ENCODE measurements at places on chromosomes 7 and 10.

DNA sequence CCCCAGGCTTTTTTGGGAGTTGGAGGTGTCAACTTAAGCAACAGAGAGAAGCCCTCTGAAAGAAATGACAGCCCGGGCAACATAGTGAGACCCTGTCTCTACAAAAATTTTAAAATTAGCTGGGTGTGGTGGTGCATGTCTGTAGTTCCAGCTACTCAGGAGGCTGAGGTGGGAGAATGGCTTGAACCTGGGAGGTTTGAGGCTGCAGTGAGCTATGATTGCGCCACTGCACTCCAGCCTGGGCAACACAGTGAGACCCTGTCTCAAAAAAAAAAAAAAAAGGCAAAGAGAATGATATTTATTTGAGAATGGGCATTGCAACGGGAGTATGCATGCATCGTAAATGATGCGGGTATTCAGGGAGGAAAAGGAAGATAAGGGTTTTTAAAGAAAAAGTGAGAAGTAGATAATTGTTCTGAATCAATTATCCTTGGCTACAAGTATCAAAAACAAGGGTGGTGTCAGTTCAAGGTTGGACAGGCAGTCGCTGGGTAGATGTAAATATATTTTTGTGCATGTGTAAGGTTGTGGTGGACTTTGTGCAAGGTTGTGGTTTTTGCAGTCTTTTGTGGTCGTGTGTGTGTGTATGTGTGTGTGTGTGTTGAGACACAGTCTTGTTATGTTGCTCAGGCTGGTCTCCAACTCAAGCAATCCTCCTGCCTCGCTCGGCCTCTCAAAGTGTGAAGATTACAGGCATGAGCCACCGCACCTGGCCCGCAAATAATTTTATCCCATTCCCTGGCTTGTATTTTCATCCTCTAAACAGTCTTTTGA is 65.6 kb downstream of the COL26A1 start:
- no peak for DNase-seq

GRCh38 chr7:158479021-158479663 is 108.5 kb downstream of the PTPRN2 start:
- DNase-seq: no peak

DNA sequence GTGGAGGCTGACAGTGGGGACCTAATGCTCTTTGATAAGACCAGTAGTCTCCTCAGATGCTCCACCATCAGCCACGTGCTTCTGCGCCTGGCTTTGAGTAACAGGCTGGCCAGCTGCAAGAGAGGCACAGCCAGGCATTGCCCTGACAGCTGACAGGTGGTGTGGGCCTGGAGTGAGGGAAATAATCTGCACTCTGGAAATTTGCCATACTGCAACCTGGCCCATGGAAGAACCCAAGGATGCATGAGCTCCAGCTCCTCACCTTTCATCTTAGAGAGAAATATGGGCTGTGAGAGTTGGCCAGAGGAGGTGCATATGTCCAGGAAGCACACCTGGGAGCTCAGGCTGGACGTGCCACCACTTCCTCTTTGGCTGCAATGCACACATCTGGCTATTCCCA is 118.9 kb downstream of the PLXDC2 start:
- no peak for DNase-seq

DNA sequence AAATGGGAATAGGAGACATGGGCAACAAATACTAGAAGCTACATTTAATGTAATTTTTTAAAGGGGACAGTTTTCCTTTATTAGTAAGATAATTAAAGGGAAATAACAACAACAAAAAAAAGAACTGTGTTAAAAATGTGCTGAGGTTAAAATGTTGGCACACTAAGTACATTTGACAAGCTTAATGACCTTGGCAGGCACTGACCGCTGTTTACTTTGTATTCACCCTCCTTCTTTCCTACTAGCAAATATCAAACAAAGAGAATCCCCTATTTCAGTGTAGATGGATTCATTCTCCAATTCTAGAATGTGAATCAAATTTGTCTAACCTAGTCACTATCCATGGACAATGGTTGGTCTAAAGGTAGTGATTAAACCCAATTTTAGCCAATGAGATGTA is 77.5 kb upstream of the TOMM7 start:
- DNase-seq: no peak

GRCh38 chr7:36264123-36264801 is 111.2 kb downstream of the EEPD1 start:
- no peak for DNase-seq

DNA sequence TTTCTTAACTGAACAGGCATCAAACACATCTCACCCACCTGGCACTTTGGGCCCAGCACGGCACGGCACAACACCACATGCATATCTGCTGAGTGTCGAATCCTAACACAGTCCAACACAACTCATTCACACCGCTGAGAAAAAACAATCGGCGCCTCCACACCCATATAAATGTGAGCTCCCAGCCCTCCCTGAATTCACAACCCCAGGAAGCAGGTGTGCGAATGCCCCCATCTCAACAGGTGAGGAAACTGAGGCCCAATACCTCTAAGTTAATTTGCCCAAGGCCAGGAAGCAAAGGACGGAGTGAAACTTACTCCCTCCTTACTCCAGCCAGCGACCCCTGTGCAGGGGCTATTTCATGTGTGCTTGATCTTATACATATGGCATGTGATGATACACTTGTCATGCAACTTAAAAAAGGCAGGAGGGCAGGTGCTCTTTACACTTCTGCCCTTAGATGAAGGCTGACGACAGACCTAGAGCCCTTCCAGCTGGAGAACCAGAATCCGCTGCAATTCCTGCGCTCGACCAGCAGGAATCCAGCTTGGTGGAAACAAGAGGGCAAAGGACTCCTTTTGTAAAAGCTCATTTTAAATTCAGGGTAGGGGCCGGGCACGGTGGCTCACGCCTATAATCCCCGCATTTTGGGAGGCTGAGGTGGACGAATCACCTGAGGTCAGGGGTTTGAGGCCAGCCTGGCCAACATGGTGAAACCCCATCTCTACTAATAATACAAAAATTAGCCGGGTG is 116.0 kb downstream of the LARP4B start:
- DNase-seq: no peak

DNA sequence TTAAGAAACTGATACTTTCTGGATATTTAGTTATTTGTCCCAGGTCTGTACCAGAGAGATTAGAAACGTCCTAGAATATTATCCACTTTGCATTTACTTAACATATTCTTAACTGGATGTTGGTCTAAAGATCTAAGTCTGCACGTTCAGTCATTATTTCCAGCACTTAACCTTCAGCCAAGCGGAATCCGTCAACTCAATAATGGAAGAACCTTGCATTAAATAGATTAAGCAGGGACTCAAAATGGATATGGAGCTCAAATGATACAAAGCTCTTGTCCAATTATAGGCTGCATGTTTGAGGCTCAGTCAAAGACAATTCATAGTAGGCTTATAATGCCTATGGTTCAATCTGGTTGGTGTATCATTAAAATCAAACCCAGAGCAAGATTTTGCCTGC is 162.9 kb downstream of the SEMA3D start:
- no peak for DNase-seq

GRCh38 chr7:27172315-27172774 is 1.8 kb downstream of the HOXA10 start:
- no peak for DNase-seq

DNA sequence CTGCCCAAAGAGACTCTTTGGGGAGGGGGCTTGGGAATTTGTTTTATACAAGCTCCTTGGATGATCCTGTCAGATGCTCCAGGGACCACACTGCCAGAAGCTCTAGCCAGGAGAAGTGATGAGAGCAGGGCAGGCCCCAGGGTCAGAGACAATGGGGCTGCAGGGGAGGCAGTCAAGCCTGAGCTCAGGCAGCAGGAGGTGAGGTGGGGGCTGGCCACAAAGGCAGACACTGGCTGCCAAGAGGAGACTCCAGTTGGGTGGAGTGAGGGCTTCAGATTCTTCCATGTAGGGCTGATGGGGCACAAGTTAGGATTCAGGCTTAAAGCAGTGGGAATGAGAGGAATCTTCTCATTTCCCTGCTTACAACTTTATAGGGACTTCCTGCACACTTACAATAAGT is 35.6 kb upstream of the LOXL4 start:
- no peak for DNase-seq

- no peak for DNase-seq
These were observed 259.4 kb upstream of the SORCS1 start for GRCh38 chr10:107423903-107424302.

- no peak for DNase-seq
These were observed 98.1 kb downstream of the SDHAF3 start for GRCh38 chr7:97215556-97215955.

DNA sequence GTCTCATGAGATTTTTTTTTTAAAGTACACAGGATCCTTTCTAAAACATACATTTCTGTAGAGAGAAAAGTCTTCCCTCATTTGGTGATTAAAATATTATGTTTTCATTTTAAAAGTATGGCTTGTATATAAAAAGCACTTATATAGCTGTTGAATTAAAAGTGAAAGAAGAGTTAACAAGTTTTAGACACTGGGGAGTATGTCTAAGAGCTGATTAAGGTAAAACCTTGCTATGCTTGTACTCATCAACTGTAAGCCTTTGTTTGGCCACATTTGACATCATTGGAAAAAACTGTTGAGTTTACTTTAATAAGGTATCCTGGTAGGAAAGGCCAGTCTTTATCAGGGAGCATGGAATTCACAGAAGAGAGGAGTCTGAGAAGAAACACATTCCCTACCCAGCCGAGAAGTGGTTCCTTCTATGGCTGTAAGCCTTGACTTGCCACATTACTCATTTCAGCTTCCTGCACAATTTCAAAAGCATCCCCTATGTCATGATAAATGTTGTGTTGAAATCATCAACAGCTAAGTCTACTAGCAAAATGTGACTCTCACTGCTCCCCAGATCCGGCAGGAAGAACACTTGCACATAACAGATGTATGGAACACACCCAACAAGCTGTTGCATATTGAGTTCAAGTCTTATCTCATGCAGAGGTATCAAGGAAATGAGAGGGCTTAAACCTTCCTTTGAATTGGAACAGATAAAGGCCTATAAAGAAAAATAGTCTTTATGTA is 171.8 kb upstream of the CDK1 start:
- DNase-seq: peak; percentile 90

DNA sequence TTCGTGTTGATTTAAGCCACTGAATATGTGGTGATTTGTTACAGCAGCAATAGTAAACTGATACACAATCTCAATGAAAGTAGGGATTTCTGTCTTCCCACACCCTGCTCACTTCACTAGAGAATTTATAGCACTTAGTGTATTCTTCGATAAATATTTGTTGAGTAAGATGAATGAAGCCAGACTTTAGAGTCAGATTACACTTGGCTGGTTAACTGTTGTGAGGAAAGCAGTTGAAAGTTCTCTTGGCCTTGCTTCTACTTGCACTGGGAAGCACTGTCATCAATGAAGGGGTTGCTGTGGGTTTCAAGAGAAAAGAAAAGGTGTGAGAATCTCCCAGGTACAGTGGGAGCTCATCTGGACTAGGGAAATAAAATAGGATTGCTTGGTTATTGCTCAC is 82.1 kb upstream of the IGFBP3 start:
- no peak for DNase-seq

- DNase-seq: no peak
These were observed 154.8 kb upstream of the COBL start for GRCh38 chr7:51471210-51471980.

GRCh38 chr7:94276795-94277194 is 117.9 kb upstream of the COL1A2 start:
- DNase-seq: no peak

- DNase-seq: peak; percentile 47
These were observed 229.0 kb downstream of the STK31 start for GRCh38 chr7:23938937-23939552.

All from fibroblast of upper back skin (primary cell).